ENCODE measurements at places on chromosomes 3 and 15.

DNA sequence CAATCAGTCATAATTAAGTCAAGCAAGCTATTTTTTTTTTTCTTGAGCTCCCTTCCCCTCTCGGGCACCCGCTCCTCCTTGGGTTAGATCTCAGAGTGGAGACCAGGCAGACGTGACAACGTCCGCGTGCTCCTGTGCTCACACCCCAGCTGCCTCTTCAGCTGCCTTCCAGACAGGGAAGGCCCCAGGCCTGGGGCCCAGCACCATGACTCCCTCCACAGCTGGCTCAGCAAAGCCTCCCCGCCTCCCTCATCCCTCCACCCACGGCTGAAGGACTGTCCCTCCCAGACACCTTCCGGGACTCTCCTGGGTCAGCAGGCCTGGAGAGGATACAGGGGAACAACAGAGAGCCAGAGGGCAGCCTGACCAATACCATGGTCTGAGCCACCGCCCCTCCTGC, 87.9 kb upstream of the LINGO1 start:
- no peak for DNase-seq

- DNase-seq, result no peak
Measured at GRCh38 chr15:65069779-65070546, 2.2 kb upstream of the RASL12 start.

DNA sequence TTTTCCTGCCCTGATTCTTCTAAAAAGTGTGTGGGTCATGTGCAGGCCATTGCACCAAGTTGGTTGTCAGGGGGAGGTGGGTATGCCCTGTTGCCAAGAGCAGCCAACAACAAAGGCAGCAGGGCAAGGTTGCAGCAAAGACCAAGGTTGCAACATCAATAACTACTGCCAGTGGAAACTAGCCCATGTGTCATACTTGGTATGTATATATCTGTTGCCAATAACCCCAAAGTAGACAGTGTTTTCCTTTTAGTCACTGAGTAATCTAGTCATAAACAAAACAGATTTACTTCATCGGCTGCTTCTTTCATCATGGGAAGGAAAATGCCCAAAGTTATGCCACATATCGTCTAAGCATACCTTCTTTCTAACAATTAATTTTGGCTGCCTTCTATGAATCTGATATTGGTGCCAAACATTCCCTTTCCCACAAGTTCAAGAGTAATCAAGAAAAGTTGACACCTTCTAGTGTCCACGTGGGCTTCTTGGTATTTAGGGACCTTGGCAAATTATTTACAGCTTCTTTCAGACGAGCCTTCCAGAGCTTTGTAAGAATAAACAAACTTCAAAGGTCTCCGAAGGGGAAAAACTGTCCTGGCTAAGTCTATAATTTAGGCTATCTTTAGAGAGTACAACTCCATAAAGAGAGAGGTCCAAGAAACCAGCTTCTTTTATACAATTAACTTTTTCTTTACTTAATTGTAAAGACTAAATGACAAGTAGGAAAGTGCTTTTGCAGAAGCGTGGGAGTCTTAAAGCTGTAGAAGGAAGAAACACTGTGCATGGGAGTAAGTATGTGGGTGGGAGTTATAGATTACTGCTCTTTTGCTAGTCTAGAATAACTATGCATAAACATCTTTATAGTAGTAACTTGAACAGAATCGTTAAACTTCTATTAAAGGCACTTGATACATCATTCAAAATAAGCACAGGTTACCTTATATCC, 10.0 kb upstream of the MBNL1 start:
- peak; percentile 49 for DNase-seq

GRCh38 chr15:70880781-70881180, 11.5 kb downstream of the THAP10 start:
- DNase-seq, result no peak

DNA sequence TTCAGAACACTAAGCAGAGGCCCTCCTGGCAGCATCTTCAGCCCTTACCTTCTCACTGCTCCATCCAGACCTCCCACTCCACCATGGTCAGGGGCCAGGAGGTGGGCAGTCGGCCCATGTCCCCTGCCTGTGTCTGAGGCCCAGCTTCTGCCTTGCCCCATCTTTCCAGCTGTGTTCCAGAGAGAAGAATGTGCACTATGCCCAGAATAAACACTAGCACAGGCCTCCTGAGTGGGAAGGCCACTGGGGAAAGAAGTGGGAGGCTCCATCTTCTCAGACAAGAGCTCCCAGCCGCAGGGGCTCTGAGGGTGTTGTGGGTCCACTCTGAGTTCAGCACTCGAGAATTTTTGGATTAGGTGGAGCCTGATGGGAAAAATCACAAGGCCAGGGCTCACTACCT, 44.5 kb downstream of the ADCY5 start:
- no peak for DNase-seq

All from activated T-helper 2 cell treated with anti-CD3 and anti-CD28 coated beads, Interferon-gamma antibody, Interleukin-2, Interleukin-4, amounts not matched to agents 10 μg/mL and 5 μg/mL and 100 μg/mL, durations not matched to agents 14 hours and 24 hours and 36 hours (primary cell).